ENCODE measurements at places on chromosomes 16 and 17.

DNA sequence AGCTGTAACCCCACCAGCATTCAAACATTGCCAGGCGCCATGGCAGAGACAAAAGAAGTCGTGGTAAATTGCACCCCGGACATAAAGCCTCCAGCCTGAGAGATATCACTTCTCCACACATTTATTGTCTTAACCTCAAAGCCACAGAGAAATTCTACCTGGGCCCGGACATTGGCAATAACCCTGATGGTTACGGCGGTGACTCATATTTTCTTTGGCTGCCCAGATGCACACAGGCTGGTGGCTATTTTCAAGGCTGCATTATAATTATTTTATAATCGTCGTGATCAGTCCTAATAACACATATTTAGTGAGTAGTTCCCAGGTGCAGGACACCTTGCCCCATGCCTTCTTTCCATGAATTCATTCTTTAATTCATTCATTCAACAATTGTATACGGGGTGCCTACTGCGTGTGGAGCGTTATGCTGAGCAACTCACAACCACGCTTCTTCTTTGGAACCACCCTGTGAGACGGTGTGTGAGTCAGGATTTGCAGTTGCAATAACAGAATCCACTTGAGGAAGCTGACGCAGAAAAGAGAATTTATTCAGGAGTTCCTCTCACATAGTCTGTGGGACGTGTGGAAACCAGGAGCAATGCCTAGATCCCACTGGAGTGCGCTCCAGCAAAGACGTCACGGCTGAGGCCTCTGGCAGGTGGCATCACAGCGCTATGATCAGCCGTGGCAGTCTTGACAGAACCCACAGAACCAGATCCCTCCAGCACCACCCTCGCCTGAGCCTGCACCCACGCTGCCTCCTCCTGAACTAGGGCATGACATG, 245.7 kb downstream of the FOXL1 start:
- no peak for ATAC-seq

- ATAC-seq, result no peak
Measured at GRCh38 chr16:70496513-70496912, 26.8 kb downstream of the COG4 start.

GRCh38 chr16:457732-458400, 32.4 kb downstream of the RAB11FIP3 start:
- ATAC-seq, result peak; percentile 72

DNA sequence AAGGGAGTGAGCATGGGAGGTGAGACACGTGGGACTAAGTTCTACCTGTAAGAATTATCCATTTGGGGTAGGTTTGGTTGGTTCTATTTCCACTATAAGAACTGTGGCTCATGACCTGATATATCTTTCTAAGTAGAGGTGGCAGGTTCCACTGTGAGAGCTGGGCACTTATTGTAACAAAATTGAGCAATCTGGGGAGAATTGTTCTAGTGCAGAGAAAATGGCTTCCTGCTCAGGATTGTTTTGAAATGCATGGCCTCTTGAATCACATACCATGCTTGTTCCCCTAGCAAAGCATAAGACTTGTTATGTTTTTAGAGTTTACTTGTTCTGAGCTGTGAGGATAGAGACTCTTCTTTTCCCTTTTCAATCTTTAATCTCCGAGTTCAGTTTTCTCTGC, 125.9 kb downstream of the MAP2K6 start:
- ATAC-seq, result no peak

GRCh38 chr17:61570118-61570517, 20.9 kb downstream of the NACA2 start:
- ATAC-seq, result no peak

DNA sequence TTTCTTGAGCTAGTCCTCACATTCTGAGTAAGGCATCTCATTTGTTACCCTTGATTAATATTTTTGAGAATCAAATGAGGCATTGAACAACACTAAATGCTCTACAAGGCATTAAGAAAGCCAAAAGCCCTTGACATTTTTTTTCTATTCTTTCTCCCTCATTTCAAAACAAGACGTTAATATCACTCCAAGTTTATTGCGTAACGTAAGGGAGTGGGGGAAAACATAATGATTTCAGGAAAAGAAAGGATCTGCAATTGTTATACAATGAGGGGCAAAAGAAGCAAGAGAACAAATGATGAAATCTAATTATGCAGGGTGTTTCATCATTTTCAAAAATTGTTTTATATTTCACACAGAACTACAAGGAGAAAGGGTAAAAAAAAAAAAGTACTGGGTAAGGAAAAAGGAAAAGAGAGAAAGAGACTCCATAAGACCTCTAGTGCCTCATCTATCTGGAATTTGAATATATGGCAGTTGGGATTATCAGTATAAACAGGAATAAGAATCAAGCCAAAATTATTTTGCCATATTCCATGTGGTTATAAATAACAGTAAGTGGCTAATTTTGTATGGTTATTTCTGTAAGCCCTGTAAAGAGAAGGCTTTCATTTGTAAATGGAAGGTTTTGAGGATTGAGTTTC, 163.0 kb downstream of the ABCA8 start:
- no peak for ATAC-seq

- ATAC-seq, result no peak
Measured at GRCh38 chr16:52376676-52377280, 170.2 kb downstream of the TOX3 start.

- peak; percentile 63 for ATAC-seq
Measured at GRCh38 chr17:78412403-78412802, 34.0 kb downstream of the PGS1 start.

DNA sequence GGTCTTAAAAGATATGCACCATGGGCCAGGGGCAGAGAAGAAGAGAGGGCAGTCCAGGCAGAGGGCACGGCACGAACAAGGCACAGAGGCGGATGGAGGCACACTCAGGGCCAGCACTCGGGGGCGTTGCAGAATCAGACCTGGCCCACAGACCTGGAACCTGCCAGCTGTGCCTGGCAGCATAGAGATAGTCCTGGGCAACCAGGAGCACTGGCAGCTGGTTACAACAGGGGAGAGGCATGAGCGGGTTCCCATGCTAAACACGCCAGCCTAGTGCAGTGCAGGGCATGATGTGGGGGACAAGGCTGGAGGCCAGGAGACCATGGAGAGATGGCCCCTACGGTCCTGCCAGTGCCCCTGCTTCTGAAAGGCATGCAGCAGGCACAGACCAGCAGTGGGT, 56.9 kb upstream of the RBFOX3 start:
- ATAC-seq, result no peak

- ATAC-seq, result peak; percentile 90
Measured at GRCh38 chr17:40485851-40486521, 15.4 kb downstream of the TNS4 start.

- no peak for ATAC-seq
Measured at GRCh38 chr16:57133031-57133430, 40.6 kb downstream of the CPNE2 start.

DNA sequence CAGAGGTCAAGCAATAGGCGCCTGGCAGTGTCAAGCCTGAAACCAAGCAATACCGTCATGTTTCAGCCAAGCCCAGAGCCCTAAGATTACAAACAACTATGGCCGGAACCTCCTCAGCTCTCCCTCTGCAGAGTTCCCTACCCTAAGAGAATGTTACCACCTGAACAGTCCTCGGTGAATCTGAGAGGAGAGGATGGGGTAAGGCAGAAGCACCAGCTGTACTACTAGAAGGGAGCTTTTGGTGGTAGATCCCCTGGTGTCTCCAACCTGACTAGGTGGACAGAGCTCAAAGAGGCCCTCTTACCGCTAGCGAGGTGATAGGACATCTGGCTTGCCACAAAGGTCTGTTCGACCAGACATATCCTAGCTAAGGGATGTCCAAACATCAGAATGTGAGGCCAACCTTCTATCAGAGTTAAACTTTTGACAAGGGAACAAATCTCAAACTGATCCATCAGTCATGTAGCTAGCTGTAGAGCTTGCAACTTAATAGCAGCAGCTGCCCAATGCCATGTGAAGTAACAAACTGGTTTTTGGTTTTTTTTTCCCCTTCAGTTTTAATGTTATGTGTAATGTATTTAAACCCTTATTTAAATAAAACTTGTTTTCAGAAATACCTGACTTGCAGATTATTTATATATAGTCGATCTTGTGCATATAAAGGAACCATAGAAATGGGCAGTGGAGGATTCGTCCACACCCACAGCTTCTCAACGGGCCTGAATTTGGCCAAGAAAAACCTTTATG, 2.5 kb downstream of the EIF1 start:
- no peak for ATAC-seq

DNA sequence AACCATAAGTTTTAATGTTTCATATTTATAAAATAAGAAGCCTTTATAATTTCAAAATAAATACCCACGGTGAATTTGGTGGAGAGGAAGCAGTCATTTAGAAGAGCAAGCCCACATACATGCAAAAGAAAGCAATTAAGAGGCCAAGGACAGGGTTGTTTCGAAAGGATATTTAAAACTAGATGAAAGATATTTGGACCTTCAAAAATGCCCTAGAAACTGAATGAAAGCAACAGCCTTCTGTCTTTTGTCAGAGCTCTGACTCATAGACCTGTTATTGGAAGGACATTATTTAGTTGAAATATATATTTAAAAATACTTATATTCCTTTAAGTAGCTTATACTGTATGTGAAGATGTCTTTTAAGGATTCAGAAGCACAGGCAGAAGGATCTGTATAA, 8.6 kb upstream of the METTL9 start:
- peak; percentile 68 for ATAC-seq

GRCh38 chr17:77847221-77848085, 111.0 kb upstream of the TNRC6C start:
- ATAC-seq, result no peak

DNA sequence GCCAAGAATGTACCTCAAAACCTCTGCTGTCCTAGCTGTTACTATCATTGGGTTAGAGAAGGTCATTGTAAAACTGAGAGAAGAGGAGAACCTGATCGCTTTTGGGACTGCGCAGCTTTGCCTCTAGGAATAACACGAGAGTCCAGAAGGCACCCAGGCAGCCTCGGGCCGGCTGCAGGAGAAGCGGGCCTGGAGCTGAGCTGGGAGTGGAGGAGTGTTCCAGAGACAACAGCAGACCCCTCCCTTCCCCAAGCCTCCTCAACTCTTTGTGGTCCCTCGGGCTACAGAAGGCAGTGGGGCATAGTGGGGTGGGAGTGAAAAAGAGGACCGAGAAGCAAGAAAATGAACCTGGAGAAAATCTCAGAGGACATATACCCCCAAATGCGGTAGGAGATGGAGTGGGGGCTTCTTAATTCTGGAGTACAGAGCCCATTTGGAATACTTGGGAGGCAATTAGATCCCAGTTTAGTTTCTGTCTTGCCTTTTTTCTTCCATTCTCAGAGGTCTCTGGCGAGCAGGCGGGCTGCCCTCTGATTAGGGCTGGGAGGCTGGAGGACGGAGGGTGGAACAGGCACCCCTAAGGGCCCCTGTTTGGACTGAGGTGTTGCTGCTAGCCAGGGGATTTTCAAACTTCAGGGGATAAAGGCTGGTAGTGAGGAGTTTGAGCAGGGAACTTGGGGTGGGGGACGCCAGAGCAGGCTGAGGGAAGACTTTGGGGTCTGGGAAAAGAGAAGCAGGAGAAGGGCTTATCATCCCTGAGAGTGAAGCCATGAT, 13.3 kb upstream of the HOXB2 start:
- no peak for ATAC-seq

DNA sequence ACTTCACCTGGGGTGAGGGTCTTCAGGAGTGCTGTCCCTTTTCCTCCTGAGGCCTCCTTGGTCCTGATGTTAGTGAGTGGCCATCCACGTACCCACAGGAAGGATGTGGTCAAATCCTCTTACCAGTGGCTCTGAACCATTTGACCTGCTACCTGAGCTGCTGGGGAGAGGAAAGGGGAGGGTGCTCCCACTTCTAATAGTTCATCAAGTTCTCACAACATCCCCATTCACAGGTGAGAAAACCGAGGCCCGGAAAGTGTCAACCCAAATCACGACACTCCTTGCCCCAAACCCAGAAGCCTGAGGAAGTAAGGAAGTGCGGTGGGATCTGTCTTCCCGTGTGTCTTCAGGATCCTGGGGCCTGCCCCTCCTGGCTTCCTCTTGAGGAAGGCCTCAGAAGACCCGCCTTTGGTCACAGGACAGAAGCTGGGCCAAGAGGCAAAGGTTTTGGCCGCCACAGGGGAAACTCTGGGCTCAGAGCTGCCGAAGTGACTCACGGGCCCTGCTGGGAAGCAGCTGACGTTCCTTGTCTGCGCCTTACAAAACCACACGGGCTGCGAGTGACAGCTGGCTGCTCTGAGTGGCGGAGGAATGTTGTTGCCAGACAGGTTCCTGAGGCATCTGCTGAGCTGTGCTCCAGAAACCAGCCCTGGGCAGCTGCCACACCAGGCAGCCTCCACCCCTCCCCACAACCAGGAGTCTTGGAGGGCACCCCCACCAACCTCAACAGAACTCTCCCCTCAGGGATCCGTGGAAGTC, 13.9 kb upstream of the KIFC3 start:
- peak; percentile 95 for ATAC-seq

GRCh38 chr16:56257666-56258342, 66.5 kb downstream of the GNAO1 start:
- ATAC-seq, result peak; percentile 44

DNA sequence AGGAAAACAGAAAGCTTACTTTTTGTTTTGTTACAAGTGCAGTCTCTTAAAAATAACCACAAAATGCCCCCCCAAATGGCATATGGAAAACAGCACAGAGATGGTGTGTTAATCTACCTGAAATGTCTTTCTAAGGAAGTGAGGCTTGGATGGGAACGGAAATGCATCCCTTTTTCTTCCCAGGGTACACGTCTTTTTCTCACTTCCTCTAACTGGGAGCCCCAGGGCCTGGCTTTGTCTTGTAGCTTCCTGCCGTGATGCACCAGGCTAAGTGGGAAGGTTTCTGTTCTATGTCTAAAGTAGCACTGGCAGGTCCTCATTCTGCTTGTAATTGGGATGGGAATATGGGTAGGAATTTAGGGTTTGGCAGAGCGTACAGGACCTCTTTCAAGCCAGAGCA, 52.5 kb upstream of the CACNG3 start:
- ATAC-seq, result no peak

DNA sequence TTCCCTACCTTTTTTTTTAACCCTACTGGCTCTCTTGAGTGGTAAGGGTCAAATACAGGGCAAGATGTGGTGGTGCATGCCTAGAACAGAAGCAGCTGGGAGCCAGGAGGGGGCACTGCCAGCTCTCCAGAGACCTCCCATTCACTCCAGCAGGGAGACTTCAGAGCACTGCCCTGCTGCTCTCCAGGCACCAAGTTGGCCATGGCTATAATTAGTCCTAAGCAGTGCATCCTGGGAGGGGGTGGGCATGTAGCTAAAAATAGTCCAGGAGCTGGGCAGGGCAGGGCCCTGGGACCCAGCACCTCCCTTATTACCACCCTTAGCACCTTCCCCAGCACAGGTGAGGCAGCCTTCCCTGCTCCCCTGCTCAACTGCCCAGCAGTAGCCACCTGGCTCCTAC, 3.5 kb downstream of the CORO6 start:
- ATAC-seq, result peak; percentile 46

DNA sequence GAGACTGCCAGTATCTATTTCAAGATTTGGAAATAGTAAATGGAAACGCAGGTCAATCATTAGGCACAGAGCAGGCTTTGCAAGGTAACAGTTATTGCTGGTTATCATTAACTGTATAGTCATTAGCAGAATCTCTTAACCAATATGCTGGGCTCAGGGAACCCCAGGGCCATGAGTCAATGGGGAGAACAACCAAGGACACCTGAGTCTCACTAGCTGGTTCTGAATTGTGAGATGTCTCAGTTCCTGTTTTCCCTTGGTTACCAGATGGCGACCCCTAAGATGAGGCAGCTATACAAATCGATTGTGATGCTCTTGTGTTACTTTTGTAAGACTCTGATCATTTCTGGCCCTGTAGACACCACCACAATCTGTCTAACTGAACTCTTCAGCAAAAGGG, 385.3 kb downstream of the HAPSTR1 start:
- no peak for ATAC-seq

- no peak for ATAC-seq
Measured at GRCh38 chr17:13736916-13737315, 135.2 kb upstream of the HS3ST3A1 start.

- no peak for ATAC-seq
Measured at GRCh38 chr16:68128577-68129305, 43.6 kb downstream of the NFATC3 start.

GRCh38 chr16:86727632-86728031, 149.3 kb downstream of the FOXL1 start:
- ATAC-seq, result no peak

All from SK-N-SH treated with all-trans-retinoic acid at 6 μM for 48 hours (cell line).